ENCODE measurements at places on chromosomes 1 and 21.

- DNase-seq: no peak
Observed at GRCh38 chr21:46627726-46628125, 7.7 kb upstream of the PRMT2 start.

DNA sequence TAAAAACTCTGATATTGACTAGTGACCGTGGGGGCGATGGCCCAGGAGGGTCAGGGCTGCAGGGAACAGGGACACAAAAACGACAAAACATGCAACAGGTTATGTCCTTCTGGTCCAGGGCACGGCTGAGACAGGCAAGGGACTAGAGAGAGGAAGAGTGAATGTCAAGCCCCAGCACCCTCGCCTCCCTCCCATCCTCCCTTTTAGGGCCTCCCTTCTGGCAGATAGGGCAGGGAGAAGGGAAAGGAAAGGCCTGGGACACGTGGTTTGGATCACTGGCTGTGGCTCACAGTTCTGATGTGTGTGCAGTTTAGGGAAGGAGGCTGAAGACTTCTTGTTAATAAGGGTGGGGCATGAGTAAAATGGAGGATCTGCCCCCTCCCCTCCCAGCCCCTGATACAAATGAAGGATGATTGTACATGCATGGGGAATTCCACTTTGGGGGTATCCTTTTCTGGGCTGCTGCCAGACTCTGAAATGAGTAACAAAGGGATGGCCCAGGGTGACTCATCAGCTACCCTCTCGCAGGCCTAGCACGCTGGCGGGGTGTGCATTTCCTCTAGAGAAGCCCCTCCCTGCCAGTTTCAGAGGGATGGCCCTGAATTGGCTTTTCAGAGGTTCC, 14.2 kb downstream of the CAPN2 start:
- peak; percentile 99 for DNase-seq

GRCh38 chr1:110390096-110390495, 730 bp downstream of the SLC16A4 start:
- no peak for DNase-seq

- peak; percentile 67 for DNase-seq
Observed at GRCh38 chr1:246002725-246003441, 504.2 kb downstream of the SMYD3 start.

GRCh38 chr1:111732718-111733117, 6.5 kb downstream of the INKA2 start:
- no peak for DNase-seq

Measured in CD14-positive monocyte (primary cell).